T-helper 22 cell (primary cell): ENCODE measurements at places on chromosomes 7 and 10.

DNA sequence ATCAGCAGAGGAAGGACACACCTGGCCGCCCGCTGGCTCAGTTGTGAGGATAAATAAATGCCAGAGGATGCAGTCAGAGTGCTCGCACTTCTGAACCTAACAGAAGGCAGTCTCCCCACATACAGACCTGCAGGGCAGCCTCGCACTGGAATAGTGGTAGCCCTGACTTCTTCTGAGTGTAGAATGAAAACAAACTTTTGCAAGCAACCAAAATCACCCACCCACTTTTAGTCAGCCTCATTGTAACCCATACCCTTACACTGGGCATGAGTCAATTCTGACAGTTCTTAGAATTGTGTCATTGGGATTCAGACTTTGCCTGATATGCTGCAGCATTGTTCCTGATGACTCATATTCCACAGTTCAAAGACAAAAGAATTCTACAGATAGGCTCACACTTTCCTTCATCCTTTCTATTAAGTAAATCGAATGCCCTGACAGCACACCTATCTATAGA lies 167.0 kb upstream of the CDK1 start:
- no peak for DNase-seq

DNA sequence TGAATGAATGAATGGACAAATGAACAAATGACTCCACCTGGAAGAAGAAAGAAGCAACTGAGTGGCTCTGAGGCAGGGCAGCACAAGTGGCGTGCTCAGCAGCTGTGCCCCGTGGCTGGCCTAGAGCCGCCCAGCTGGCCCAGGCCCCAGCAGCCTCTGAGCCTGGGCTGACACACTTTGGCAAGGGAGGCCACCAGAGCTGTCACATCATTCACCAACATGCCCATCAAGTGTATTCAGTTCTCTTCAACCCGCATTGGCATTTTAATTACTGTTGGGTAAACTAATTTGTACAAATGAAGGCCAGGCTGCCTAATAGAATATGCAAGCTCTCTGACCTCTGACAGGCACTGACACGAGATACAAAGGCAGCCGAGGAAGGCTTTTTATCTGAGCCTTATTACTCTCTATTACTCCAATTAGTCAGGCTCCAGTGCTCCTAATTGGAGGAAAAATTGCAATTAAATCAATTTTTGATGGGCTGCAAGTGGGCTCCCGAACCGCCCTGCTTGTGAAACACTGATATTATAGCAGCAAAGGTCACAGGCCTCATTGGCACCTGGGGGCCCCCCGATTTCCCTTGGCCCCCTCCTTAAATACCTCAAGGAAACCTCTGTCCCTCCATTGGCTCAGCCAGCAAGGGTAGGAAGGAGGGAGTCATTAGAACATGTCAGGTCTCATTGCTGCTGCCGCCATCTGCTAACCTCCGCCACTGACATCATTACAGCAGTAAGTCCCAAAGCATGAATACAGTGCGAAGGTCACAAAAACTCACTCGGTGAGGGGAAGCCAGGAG lies 41.9 kb downstream of the DPCD start:
- no peak for DNase-seq

DNA sequence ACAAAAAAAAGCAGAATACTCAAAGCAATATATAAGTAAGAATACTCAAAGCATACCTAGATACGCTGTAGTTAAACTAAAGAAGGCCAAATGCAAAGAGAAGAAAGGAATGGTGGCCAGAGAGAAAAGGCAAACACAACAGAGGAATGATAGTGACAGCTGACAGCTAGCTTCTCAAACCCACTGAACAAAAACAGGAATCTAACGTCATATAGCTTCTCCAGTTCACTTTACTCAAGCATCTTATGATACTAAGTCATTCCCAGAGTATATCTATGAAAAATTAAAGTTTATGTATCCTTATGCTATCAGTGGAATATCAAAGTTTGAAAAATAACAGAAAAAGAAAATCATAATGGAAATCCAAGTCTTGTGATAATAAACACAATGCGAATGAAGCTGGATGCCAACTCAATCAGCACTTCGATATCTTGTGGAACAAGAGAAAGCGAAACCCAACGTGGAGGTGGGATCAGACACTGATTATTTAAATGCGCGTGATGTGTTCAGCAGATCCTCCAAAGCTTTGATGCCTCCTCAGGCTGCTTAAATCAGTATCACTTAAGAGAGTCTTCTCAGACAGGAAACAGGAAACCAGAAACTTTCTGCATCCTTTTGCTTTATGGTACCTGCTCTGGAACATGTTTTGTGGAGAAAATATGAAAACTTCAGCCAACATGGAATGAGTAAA lies 102.8 kb downstream of the PIP4K2A start:
- peak; percentile 69 for DNase-seq

DNA sequence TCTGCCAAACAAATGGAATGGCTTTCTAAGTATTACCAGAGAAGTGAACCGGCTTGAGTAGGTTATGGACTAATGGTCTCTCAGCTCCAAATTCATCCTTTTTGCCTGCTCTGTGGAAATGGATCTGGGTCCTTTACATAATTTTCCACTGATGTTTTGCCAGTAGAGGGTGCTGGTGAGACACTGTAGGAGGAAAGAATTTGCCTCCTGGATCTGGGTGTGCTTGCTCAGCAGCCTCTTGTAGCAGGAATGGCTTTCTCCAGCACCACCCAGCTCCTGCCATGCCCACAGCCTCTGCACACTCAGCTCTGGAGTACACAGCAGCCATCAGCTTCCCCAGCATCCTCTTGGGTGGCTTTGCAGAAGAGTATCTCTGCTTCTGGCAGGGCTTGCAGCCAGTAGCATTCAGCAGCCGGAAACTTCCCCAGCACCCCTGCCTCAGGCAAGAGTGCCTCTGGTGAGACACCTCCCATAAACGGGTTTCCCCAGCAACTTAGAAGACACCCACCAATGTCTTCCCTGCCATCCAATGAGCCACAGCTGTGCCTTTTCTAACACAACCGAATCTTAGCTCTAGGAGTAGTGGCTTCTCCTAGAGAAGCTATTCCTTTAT lies 235.0 kb upstream of the PLPP4 start:
- DNase-seq: no peak

DNA sequence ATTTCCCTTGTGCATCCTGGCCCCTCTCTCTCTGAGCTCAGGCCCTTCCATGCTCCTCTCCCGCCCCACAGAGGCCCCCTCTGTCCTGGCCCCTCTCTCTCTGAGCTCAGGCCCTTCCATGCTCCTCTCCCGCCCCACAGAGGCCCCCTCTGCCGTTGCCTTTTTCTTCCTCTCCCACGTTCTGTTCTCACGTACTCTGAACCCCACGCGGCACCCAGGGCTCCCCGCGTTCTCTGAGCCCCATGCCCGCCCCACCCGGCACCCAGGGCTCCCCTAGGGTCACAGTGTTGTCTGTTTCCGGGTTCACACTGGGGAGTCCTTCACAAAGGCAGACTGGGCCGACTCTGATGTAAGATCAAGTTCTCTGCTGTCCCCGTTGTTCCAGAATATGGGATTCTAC lies 336.8 kb downstream of the DNAJB6 start:
- no peak for DNase-seq
